Bronchial epithelial cell (primary cell): ENCODE measurements at places on chromosomes 6 and 20. TPM values are rescaled to one million over a fixed set of nuclear protein-coding genes. Genes with fewer than 3 reads are reported as not detected.

DNA sequence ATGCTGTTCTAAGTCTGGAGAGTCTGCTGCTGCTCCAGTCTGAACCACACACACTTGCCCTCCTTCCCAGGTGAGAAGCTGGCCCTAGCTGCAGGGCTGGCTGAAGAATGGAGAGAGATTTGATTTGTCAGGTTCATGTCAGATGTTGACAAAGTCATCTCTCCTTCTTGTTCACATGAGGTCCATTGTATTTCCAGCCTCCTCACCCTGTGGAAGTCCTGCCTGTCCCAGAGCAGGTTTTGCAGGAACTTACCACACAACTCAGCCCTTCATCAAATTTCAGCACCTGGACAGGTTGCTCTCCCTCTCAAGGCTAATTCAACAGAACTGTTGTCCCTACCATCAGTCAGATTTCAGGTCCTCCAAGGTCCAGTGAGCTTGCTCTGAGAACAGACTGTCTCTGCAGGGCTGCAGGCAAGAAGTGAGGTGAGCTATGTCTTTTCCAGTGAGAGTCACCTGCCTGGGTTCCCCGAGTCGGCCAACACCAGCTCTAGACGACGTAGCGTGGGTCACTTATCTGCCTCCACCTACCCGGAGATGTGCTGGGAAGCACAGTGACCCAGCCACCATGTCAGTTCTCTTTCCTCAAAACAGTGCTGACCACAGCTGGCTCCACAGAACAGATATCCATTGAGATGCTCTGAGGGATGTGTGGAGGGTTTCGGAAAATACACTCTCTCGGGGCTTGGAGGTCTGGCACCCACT is 58.0 kb upstream of the CD93 start:
- peak; percentile 57 for DNase-seq

DNA sequence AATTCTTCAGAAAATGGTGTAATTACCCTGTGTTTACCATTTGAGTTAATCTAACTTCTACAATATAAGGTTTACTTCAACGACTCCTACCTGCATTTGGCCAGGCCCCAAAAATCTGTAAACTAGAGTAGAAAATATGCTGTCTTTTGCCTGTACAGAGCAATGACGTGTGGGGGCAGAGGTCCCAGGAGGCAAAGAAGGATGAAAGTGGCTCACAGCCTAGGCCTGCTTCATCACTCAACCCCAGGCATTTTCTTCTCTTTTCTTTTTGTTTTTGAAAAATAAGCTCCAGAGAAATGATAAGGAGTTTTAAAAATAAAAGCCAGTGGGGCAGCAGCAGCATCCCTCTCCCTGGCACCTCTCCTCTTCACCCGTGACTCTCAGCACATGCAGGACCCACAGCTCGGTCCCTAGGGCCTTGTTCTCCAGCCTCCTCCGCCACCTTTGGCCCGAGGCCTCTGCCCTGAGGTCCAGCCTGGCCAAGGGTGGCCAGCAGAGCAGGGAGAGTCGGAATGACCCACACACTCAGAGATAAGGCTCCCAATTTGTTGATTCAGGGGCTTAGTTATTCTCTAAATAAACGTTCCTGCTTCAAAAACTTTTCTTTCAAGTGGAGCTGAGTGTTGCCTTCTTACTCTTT is 310.3 kb upstream of the RNF24 start:
- no peak for DNase-seq

GRCh38 chr20:36243726-36244125 is 7.4 kb downstream of the AAR2 start:
- DNase-seq = no peak

DNA sequence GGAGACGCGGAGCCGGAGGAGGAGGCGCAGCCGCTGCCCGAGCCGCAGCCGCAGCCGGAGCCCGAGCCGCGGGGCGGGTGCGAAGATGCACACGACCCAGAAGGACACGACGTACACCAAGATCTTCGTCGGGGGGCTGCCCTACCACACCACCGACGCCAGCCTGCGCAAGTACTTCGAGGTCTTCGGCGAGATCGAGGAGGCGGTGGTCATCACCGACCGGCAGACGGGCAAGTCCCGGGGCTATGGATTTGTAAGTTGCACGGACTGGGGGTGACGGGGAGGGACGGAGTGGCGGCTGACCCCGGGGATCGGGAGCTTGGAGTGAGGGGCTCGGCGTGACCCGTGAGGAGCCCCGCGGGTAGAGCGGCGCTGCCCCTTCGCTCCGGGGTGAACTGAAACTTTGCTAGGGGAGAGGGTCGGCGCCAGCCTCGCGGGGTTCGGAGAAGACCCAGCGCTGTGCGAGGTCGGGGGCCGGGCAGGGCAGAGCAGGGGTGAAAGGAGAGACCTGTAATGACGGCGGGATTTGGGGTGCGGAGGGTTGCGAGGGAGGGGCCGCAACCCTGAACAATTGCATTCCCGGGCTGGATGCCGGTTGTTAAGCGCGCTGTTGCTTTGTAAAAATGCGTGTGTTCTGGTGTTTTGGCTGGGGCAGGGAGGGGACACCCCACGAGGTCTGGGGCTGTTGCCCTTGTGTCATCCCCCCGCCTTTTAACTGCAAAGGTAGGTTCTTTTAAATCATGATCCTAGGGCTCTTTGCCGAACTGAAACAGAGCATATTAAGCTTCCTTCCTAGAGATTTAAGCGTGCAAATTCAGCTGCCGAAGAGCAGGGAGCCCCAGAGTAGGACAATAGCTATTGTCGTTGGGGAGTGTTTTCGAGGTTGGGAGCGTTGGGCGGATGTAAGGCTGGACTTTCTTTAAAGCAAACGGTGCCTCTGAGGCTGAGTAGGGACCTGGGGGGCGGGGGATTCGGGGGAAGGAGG is 628 bp downstream of the RBM24 start:
- DNase-seq = no peak

GRCh38 chr6:156741287-156742073 is 35.7 kb upstream of the ARID1B start:
- DNase-seq = peak; percentile 7

GRCh38 chr20:34534391-34535165 is 18.4 kb downstream of the DYNLRB1 start:
- no peak for DNase-seq

DNA sequence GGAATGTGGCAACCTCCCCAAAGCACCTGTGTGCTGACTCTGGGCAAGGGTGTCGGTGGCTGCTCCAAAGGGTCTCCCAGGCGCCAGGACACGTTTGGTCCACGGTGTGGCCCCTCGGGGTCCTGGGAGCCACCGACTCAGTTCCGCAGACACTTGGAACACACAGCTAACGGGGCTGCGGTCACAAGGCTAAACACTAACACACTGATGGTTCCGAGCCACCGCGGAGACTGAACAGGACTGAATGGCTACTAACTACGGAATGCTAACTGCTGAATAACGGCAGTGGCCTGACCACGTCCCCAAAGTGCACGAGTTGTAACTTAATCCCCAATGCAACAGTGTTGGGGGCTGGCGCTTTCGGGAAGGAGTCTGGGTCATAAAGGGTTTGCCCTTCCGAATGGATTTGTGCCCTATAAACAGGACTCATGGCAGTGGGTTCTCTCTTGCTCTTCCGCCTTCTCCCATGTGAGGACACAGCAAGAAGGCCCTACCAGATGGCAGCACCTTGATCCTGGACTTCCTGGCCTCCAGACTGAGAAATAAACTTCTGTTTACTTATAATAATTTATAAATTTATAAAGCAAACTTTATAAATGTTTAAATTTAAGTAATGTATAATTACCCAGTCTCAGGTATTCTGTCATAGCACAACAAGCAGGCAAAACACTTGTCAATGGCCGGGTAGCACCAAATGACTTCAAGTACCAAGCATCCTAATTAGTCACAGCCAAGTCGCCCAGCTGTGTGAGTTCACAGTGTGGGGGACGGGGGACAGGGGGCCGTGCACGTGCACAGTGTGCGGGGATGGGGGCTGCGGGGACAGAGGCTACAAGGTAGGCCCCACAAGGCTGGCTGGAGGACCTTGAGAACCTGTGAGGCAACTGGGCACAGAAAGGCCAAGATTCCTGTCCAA is 2.3 kb upstream of the EEF1A2 start:
- peak; percentile 3 for DNase-seq

Gene CCR6
- total RNA-seq = not detected in 2 replicates
